Articular chondrocyte of knee joint (primary cell): ENCODE measurements at places on chromosomes 2 and 18. TPM values are rescaled to one million over a fixed set of nuclear protein-coding genes. Genes with fewer than 3 reads are reported as not detected.

Gene LCT
- 0.22 and 0.26 TPM in 2 replicates for total RNA-seq

Gene RNF152
- 10.6 and 21.2 TPM in 2 replicates for total RNA-seq

Gene ACMSD
- not detected in 2 replicates for total RNA-seq

Gene TCF23
- total RNA-seq = under 0.01 TPM in 2 replicates

Gene IGFBP5
- total RNA-seq = 706 and 1,050 TPM in 2 replicates

Gene SCN1A
- total RNA-seq = 0.11 and 0.13 TPM in 2 replicates

Gene NR4A2
- total RNA-seq = 1.0 and 1.4 TPM in 2 replicates

Gene OBSL1
- total RNA-seq = 57.1 and 60.0 TPM in 2 replicates

Gene ABCG8
- total RNA-seq = not detected in 2 replicates

Gene PLEKHH2
- 27.0 and 33.1 TPM in 2 replicates for total RNA-seq

Gene LBX2
- 2.2 and 3.3 TPM in 2 replicates for total RNA-seq

Gene GATA6
- total RNA-seq = 1.4 and 2.3 TPM in 2 replicates

Gene ANKRD53
- total RNA-seq = 0.39 and 0.65 TPM in 2 replicates

Gene EVX2
- total RNA-seq = not detected in 2 replicates
